ENCODE measurements at places on chromosomes 16 and 17.

DNA sequence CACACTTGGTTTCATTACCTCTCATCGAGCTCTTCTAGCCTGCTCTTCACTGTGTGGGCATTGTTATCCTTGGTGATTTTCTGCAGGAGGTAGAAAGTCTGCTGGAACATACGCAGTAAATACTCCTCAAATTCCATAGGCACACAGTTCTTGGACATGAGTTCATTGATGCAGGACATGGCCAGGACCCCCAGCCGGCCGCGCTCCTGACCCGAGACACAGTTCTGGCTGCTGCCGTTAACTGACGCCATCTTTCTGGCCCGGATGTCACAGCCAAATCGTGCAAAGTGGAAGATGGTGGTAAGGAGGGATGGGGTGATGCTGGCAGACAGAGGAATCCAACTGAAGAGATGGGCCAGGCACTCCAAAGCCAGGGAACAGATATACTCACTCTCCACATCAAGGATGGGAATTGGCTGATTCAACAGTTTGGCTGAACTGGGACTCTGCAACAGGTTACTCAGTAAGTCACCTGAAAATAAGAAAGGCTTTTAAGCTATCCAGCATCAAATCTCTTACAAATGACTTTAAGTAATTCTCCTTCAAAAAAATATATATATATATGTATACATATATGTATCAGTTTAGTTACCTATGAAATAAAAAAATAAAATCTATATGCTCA lies 55.6 kb downstream of the XPO6 start:
- DNase-seq = no peak

DNA sequence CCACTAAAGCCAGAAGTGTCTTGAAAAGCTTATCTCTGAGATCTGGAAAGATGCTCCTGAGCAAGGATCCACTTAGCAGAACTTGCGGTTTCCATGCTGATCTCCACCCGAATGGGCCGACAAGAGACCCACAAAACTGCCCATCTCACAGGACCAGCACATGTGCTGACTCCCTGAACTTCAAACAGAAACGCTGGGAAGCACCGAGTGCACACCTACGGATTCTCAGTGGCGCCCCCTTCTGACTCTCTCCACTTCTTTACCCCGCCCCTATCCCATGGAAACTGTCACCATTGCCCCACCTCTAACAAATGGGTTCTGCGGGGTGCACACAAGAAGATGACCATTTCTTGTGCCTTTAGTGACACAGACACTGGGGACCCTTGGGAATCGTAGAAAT lies 21.4 kb downstream of the CDRT4 start:
- DNase-seq = no peak

- no peak for DNase-seq
These were observed 34.9 kb downstream of the PECAM1 start for GRCh38 chr17:64355536-64356303.

DNA sequence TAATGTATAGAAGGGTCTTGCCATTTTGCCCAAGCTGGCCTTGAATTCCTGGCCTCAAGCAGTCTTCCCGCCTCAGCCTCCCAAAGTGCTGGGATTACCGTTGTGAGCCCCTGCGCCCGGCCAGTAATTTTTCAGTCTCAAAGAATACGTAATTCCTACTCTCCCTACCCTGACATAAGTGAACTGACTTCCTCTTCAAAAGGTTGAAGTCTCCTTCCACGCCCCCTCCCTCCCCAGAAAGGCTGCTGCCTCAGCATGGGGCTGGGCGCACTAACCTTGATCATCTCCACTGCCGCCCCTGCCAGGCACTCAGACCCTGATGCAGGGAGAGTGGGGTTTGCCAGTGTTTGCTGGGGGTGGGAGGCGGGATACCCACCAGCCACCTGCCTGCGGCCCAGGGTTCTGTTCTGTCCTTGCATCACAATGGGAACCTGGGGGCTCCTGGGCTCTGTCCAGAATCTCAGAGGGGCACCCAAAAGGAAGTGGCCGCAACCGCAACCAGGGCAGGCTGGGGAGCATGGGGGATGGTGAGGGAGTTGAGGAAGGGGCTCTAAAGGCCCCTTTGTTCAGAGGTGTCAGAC lies 27.5 kb downstream of the KIFC3 start:
- no peak for DNase-seq

- DNase-seq = no peak
These were observed 73.0 kb downstream of the HS3ST2 start for GRCh38 chr16:22886927-22887326.

DNA sequence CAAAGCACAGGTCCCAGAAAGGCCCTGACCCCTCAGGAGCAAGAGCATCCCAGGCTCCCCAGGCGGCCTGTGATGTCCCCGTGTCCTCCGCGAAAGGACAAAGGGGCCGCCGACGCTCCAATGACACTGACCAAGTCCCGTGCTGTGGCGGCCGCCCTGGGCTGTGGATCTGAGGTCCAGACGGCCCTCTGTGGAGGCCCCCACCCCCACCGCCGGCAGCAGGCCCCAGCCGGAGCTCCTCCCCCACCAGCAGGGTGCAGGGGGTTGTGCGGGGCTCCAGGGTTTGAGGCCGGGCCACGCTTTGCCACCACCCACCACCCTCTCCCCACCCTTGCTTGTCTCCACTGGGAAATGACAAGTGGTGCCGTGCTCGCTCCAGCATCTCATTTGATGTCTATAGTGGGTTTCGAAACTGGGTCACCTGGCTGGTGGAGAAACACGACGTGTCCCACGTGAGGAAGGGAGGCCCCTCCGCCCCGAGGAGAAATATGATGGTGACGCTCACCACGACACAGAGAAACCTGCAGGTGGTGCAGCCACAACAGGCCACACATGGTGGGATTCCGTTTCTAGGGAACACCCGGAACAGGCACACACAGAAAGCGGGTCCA lies 31.2 kb upstream of the ZNF469 start:
- no peak for DNase-seq
